ENCODE measurements at places on chromosomes 12 and 14. TPM values are rescaled to one million over a fixed set of nuclear protein-coding genes. Genes with fewer than 3 reads are reported as not detected.

The GUCY2C gene
- not detected for total RNA-seq

The ARHGEF25 gene
- 17.3 TPM for total RNA-seq

The DNM1L gene
- total RNA-seq, result 133 TPM

The TMEM30B gene
- total RNA-seq, result 0.07 TPM

DNA sequence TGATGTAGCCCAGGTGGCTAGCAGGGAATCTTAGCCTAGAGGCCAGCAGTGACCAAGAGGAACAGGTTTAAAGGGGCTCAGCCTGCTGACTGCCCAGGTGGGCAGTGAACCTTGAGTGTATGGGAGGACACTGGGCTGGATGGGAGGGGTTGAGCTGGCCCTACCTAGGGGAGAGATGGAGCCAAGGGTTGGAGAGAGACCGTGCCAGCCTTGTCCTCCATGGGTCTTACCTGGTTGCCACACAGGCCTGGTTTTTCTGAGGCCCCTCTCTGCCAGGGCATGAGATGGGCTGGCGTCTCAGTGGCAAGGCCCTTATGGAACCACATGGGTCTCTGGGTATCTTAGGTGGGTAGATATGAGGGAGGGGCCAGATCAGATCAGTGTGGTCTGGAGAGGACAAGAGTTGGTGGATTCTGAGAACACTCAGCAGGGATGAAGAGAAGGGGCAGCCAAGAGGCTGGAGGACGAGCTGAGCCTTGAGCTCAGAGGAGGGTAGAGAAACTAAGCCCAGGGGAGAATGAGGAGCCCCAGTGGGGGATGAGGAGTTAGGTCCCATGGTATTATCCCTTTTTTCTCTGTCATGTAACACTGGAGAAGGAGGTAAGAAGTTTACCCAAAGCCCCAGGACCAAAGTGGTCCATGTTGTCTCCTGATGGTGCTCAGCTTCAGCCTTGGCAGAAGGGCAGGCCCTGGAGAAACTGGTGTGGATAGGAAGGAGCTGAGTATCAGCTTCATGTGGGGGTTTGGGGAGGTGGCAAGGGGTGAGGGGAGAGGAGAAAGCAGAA is 3.7 kb downstream of the GZMB start:
- DNase-seq, result no peak
- H3K4me1 ChIP-seq, result no peaks in the 10 kb centered on the region
- H3K27ac ChIP-seq, result no peak overlapping the region
- H3K4me3 ChIP-seq, result no peak overlapping the region
- no peaks in the 10 kb centered on the region for H3K36me3 ChIP-seq

DNA sequence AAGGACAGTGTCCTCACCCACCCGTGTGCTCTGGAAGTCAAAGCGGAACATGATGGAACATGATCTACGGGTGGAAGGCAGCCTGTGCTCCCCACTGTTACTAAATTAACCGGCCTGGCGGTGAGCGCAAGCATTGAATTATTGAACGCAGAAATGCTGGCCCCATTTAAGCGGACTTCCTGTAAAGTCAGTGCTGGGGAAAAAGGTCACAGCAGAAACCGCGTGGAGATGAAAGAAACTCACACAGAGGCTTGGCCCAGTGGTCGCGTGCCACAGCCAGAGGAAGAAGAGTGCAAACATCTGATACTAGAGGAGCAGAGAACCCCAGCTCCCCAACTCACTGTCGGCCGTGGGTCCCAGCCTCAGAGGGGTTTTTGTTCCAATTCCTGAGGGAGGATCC is 321.2 kb downstream of the ADGRD1 start:
- H3K27me3 ChIP-seq, result no peaks in the 10 kb centered on the region
- no peak for DNase-seq
- H3K36me3 ChIP-seq, result no peaks in the 10 kb centered on the region
- H3K4me3 ChIP-seq, result no peak overlapping the region

DNA sequence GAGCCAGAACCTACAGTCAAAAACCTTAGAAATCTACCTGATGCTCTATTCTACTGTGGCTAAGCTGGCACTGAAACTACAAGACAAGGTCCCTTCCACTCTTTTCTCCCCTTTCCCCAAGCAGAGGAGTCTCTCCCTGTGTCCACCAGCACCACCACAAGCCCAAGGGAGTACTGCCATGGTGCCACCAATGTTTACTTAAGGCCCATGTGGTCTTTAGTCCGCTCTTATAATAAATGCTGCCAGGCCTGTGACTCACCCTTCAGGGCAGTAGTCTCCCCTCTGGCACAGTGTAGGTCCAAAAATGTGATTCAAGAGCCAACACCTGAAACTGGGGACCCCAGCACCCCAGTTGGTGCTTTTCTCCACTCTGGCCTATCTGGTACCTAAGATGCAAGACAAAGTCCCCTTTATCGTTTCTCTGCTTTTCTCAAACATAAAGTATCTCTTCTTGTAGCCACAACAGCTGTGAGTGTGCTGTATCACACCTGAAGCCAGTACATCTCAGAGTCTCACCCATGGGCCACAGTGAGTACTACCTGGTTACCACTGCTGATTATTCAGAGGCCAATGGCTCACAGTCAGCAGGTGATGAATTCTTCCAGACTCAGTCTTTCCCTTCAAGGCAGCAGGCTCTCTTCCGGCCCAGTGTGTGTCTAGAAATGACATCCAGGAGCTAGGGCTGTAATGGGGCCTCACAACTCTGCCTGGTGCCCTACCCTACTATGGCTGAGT is 29.3 kb downstream of the SLC38A2 start:
- no peaks in the 10 kb centered on the region for H3K27me3 ChIP-seq
- no peak for DNase-seq
- H3K4me3 ChIP-seq, result no peak overlapping the region
- no peaks in the 10 kb centered on the region for H3K36me3 ChIP-seq
- H3K27ac ChIP-seq, result no peak overlapping the region

GRCh38 chr12:7935590-7936581 is at the start of gene SLC2A3:
Gene SLC2A3, minus strand, starts transcription at chr12:7936187. Its CDS starts 153 bp downstream, at chr12:7936034.
- peak within 1 kb of the TSS; percentile 49 for H3K27ac ChIP-seq
- H3K4me1 ChIP-seq, result peaks cover 18% of the 10 kb centered on the region
- peaks cover 13% of the 10 kb centered on the region for H3K36me3 ChIP-seq
- H3K27me3 ChIP-seq, result no peaks in the 10 kb centered on the region

DNA sequence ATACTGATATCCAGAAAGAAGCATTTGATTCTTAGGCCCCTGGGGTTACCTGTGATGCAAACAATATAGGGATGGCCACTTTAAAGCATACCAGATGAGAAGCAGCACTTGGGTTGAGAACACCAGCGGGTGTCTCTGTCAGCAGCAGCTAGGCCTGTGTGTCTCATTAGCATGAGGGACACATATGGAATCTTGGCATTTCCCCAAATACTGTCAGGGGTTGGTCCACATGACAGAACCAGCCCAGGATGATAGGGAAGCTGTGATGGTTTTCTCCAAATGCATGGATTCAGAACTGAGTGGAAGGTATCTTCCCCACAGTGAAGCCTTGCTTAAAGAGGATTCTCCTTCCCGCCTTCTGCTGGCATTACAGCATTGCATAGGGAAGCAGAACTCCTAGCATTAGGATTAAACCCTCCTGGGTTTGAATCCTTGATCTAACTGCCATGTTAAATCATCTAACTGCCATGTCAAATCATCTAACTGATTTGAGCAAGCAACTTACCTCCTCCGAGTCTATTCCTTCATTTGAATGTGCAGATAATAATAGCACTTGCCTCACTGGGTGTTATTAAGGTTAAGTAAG is 111.5 kb upstream of the WSCD2 start:
- H3K4me3 ChIP-seq, result no peak overlapping the region
- no peak overlapping the region for H3K27ac ChIP-seq
- H3K4me1 ChIP-seq, result no peaks in the 10 kb centered on the region
- H3K27me3 ChIP-seq, result peaks cover 33% of the 10 kb centered on the region
- H3K36me3 ChIP-seq, result no peaks in the 10 kb centered on the region

DNA sequence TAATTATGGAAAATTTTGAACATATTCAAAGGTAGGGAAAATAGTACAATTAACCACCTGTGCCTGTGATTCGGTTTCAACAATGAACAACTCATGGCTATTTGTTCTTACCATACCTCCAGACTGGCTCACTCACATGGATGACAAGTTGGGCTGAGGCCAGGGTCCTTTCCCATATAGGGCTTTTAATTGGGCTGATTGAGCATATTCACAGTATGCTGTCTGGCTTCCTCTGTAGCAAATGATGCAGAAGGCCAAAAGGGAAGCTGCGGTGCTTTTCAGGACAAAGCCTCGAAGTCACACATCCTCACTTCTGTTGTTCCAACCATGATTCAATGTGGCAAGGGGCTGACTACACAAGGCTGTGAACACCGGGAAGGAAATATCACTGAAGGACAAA is 297.5 kb upstream of the SLC16A7 start:
- no peak overlapping the region for H3K27ac ChIP-seq
- H3K36me3 ChIP-seq, result no peaks in the 10 kb centered on the region
- peak; percentile 4 for DNase-seq

DNA sequence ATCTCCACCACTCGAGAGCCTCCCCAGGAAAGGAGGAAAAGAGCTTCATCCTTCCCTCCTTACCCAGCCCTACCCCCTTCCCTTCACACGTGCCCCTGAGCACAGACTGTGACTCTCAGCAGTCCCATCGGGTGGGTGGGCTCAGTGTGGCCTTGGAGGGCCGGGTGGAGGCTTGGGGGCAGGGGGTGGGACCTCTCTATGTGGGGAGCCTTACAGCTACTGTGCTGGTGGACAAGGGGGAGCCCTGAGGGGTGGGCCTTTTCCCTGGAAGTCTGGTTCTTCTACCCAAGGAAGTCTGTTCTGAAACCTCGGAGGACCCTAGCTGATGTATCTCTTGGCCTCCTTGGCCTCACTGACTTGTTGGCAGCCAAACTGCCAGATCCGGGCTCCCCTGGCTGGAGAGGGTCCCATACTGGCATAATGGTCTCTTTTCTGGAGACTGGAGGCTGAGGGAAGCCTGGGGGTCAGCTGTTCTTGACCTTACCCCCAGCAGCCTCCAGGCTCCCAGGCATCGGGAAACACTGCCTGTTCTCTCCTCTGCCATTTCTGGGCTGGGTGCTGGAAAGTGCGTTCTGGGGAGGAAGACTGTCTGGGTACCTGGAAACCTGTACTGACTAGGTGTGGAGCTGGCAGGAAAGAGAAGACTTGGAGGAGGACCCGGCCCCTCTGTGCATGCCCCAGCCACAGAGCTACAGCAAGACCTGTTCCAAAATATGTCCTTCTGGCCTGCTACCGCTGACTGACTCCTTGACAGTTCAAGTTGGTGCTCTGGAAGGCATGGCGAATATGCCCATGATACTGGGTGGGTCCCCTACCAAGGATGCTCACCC is 7.6 kb downstream of the VASH1 start:
- no peak overlapping the region for H3K4me3 ChIP-seq
- H3K27ac ChIP-seq, result no peak overlapping the region
- no peak for DNase-seq
- no peaks in the 10 kb centered on the region for H3K36me3 ChIP-seq
- peaks cover 6% of the 10 kb centered on the region for H3K27me3 ChIP-seq

GRCh38 chr14:93262446-93262845 is 55.4 kb downstream of the UBR7 start:
- H3K27ac ChIP-seq, result no peak overlapping the region
- no peak overlapping the region for H3K4me3 ChIP-seq
- no peaks in the 10 kb centered on the region for H3K27me3 ChIP-seq
- H3K4me1 ChIP-seq, result no peaks in the 10 kb centered on the region
- peaks cover 10% of the 10 kb centered on the region for H3K36me3 ChIP-seq

DNA sequence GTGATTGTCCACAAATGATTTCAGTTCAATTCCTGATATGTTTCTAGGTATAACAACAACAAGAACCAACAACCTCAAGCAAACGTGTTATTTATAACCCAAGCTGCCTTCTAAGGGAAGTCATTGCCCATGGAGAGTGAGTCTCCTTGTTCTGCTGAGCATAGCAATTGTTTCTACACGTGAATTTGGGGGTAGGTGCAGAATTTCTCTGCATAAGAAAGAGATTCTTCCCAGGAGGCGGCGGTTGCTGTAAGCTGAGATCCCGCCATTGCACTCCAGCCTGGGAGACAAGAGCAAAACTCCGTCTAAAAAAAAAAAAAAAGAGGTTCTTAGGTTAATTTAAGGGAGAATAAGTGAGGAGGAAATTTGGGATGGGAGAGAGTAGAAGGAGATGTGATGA is 226.5 kb upstream of the PELI2 start:
- no peaks in the 10 kb centered on the region for H3K36me3 ChIP-seq
- no peaks in the 10 kb centered on the region for H3K27me3 ChIP-seq
- no peak overlapping the region for H3K4me3 ChIP-seq
- no peak overlapping the region for H3K27ac ChIP-seq

GRCh38 chr12:76790564-76791552 is 26.9 kb downstream of the ZDHHC17 start:
- no peak overlapping the region for H3K27ac ChIP-seq
- H3K36me3 ChIP-seq, result no peaks in the 10 kb centered on the region
- DNase-seq, result peak; percentile 46
- H3K27me3 ChIP-seq, result no peaks in the 10 kb centered on the region
- H3K4me3 ChIP-seq, result no peak overlapping the region

Measured in neural progenitor cell (in vitro differentiated cells).